ENCODE measurements at places on chromosomes 5 and 9.

DNA sequence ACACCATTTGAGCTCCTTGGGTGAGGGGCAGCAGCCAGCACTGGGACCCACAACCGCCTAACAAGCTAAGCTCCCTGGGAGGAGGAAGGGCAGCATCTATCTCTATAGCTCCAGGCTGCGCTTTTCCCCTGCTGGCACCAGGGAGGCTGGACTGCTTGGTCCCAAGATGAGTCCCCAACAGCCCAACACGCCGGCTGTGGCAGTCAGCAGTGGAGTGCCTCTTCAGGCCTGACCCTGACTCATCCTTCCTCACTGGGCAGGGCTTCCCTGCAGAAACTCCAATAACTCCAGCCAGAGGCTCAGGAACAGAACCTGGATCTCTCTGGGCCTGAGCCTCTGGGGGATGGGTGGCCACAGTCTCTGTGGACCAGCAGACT, 113.7 kb upstream of the ADAMTS16 start:
- DNase-seq, result no peak

- DNase-seq, result peak; percentile 21
These were observed 88.0 kb downstream of the NLN start for GRCh38 chr5:65809817-65810531.

DNA sequence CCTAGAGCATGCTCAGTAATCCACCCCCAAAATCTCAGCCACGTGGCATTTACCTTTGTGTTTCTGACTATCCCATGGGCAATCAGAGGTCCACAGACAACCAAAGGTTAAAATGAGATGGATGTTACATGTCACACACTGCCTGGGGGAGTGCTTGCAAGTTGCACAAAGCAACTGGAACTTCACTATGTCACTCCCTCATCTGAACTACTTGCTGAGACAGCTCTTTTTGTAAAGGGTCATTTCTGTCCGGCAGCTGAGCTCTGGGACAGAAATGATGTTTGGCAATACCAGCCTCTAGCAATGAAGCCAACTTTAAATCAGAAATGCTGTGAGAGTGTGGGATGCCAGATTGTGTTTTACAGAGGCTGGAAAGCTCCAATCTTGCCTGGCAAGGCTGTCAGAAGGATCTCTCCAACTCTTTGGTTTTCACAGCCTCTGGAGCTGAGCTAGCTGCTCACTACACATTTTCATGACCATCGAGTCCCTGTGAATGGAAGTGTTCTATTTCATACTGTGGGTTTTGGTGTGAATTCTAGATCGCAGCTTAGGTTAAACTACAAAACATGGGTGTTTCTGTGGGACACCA, 66.3 kb upstream of the TMEM215 start:
- DNase-seq, result no peak

DNA sequence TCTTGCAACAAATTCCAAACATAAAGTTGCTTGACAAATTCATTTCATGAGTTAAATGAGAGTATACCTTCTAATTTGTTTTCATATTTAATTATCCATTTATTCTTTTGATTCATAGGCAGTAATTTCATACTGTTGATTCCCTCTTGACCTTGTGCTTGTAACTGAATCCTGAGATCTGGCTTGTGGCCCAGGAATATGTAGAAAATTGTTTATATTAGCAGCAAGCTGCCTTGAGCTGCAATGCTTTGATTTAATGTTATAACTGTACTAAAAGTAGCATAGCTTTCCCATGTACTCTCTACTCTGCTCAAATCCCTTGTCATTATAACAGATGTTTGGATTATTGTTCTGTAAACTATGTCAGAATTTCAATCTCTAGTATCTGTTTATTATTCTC, 780.7 kb downstream of the NR2F1-AS1 start:
- no peak for DNase-seq

DNA sequence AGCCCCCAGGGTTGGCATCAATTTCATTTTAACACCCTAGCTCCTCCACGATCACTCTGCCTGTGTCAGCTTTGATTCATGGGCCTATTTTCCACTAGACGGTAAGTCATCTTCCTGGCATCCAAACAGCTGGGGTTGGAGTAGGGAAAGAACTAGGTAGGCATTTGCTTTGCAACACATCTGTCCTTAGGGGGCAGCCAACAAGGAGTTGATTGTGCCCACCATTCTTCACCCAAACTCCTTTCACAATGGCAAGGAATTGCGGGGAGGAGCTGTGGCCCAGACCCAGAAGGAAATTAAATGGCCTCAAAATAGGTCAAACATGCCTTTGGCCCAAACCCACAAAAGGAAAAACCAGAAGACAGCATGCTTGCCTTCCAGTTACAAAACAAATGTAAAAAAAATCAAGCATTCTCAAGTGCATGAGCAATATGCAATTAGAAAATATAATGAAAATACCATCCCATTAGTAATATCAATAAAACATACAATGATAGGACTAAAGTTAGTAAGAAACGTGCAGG, 71.8 kb downstream of the NRG2 start:
- no peak for DNase-seq
